ENCODE measurements at places on chromosomes 11 and 22.

- DNase-seq = peak; percentile 57
Measured at GRCh38 chr11:73330569-73331093, 22.6 kb downstream of the ARHGEF17 start.

DNA sequence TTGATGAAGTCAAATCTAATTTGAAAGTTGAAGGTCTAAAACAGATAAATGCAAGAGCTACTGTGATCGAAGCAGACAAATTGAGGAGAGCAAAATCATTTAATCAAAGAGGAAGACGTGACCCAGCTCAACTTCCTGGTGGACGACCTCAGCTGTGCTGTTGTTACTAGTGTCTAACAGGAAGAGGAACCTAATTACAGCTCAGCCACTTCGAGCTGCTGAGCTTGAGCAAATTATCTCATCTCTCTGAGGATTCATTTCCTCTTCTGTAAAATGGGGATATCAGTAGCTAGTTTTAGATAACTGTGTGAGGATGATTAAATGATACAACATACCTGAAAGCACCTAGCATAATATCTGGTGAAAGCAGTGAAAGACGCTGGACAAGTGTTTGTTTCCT lies 48.6 kb upstream of the OLFML1 start:
- no peak for DNase-seq

GRCh38 chr11:34160049-34160721 lies 54.8 kb downstream of the NAT10 start:
- DNase-seq = no peak

DNA sequence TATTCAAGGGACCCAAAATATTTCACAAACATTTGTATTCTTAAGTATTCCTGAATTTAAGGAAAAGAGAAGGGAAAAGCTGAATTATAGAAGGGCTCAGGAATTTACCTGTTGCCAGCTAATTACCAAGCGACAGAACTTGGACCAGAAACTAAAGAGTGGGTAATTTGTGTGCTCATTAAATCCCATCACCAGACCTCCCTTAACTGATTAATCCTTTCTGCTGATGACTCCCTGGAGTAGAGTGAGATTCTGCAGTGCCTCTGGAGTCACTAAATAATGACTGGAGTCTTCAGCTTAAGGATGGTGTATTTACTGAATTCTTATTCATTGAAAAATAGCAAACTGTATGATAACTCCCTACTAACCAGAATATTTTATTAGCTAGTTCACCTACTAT lies 74.0 kb upstream of the RAB1B start:
- no peak for DNase-seq

- no peak for DNase-seq
Measured at GRCh38 chr22:47092896-47093311, 330.5 kb downstream of the TBC1D22A start.

DNA sequence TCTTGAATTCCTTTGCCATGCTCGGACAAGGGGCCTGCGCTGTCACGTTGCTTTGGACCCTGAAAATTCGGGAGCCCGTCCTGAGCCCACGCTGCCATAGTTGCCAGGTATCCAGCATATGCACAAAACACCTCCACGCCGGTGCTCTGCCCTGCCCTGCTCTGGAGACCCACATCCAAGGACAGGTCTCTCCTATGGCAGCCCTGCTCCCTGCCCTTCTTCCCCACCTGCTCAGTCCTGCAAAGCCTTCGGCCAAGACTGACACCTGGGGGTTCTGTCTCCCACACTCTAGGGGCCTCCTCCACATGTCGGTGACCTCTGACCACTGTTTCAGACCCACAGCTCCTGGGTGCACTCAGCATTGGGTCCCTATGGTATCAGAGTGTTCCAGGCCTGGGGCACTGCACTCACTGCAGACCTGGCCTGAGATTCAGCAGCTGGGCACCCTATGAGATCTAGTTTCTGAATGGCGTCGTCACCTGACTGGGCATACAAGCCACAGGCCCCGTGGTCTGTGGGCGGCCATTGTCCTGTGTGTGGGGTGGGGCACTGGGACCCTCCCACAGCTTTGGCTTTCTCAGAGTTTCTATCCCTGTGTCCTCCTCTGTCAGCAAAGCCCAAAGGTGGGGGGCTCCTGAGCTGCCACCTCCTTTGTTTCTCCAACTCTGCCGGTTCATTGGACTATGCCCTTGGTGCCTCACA lies 2.0 kb upstream of the KRTAP5-6 start:
- DNase-seq = no peak

- no peak for DNase-seq
Measured at GRCh38 chr11:113865873-113866272, 9.5 kb downstream of the USP28 start.

DNA sequence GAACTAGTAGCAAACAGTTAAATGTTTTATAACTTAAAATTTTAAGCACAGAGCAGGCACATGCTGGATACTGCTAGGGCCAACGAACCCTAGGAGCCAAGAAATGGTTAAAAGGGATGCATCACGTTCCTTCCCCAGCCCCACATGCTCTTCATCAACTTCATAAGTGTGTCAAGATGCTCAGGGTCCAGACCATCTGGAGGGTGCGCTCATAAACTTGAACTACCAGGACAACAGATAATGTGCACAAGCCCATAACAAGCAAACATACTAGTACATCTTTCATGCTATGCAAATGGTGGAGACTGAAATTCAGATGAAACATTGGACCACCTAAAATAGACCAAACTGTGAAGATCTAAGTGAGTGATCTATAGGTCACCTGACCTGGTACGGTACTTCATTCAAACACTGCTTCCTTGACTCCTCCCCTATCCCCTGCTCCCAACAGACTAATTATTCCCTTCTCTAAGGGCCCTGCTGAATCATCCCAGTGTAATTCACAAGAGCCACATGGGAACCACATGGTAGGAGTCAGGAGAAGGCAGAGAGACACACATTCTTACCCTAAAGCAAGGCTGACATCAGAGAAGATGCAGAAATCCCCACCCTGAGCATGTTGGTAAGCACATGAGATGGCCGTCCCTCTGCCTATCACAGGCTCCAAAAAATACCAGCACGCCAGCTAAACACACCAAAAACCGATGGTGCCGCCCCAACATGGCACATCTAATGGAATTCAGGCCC lies 83.9 kb downstream of the ETS1 start:
- peak; percentile 55 for DNase-seq

DNA sequence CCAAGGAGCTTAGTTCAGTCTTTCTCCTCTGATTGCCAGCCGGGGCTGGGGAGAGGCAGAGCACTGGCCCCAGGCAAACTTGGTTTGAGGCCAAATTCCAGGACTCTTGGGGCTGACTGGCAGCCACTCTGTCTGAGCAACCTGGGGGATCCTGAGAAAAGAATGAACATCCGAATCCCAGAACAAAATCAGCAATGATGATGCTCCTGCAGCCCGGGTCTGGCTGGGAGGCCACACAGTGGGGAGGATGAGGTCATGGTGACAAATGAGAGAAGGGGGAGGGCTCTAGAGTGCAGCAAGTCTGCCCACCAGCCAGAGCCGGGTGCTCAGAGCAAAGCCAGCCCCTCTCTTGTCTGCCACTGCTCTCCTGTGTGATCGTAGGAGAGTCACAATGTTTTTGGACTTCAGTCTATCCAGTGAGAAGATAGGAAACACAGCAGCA lies 71.8 kb upstream of the PAX6 start:
- DNase-seq = no peak

DNA sequence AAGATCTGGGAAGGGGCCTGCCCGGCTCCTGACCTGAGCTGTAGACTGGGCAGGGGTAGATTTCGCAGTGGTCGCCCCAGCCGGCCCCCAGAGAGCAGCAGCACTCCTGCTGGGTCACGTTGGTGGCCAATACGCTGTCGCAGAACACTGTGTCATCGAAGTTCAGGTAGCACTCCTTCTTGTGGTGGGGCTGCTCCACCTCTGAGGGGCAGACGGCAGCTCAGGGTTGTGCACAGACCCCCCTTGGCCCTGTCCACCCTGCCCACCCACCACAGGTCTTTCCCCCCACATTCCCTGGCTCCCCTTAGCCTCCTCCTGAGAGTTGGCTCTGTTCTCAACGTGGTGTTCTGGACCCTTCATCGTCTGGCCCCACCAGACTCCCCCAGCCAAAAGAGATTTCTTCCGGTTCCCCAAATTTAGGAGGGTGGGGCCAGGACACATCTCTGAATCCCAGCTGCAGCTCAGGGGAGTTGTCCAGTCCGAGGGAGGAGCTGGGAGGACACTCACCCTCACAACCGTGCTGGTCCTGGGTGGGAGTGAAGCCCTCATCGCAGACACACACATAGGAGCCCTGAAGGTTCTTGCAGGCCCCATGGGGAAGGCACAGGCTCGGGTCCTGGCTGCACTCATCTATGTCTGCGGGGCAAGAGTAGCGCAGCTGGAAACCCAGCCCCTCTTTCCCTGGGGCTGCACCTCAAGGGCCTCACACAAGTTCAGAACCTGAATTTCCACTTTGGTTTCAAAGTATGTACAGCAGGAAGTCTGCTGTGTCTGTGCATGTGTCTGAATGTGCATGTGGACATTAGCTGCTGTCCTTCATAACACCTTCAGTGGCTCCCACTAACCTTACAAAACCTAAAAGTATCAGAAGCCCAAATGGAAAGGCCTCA lies 16.5 kb downstream of the SCYL1 start:
- no peak for DNase-seq

GRCh38 chr22:41132550-41132949 lies 40.2 kb downstream of the EP300 start:
- DNase-seq = no peak

DNA sequence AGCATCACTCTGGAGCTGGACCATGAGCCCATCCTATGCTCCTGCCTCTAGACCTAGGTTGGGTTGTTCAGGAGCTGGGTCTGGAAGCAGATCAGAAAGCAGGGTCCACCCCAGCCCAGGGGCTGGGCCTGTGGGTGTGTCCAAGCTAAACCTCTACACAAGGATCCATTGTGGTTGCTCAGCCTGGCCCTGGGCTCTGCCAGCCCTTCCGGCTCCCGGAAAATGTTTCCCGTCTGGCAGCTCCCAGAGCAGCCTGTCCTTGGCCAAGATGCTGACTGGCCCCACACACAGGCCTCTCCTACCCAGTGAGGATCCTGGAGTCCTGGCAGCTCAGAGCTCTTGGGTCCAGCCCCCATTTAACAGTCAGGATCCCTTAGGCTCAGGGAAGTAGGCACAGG lies 35.3 kb upstream of the FCHSD2 start:
- DNase-seq = no peak

- DNase-seq = no peak
Measured at GRCh38 chr11:8243458-8243857, 20.2 kb downstream of the LMO1 start.
